Osteoblast (primary cell): ENCODE measurements at places on chromosomes 4 and X. TPM values are rescaled to one million over a fixed set of nuclear protein-coding genes. Genes with fewer than 3 reads are reported as not detected.

The AFM gene
- not detected in 2 replicates for total RNA-seq

The WDFY3 gene
- 91.9 and 98.1 TPM in 2 replicates for total RNA-seq

The TACC3 gene
- total RNA-seq: 3.2 and 4.0 TPM in 2 replicates

The IL13RA2 gene
- 0.88 and 1.1 TPM in 2 replicates for total RNA-seq

The SMPX gene
- not detected in 2 replicates for total RNA-seq

The LNX1 gene
- total RNA-seq: 6.2 and 9.8 TPM in 2 replicates

The RXFP1 gene
- not detected in 2 replicates for total RNA-seq

The IQCM gene
- not detected in 2 replicates for total RNA-seq

The VSIG1 gene
- not detected in 2 replicates for total RNA-seq

The MAGED4 gene
- total RNA-seq: 42.4 and 58.6 TPM in 2 replicates

The EFHC2 gene
- 2.9 and 3.6 TPM in 2 replicates for total RNA-seq

The PABPC1L2B gene
- total RNA-seq: not detected in 2 replicates

The SLC10A3 gene
- 34.5 and 36.2 TPM in 2 replicates for total RNA-seq

The BTK gene
- not detected in 2 replicates for total RNA-seq

The STX18 gene
- 23.9 and 26.2 TPM in 2 replicates for total RNA-seq
